ENCODE measurements at places on chromosomes 5 and 9.

GRCh38 chr9:9846557-9846956 lies 766.2 kb downstream of the PTPRD start:
- DNase-seq = no peak

- DNase-seq = no peak
These were observed 42.6 kb downstream of the NPR3 start for GRCh38 chr5:32753765-32754164.

- no peak for DNase-seq
These were observed 941 bp downstream of the XPA start for GRCh38 chr9:97695995-97696802.

DNA sequence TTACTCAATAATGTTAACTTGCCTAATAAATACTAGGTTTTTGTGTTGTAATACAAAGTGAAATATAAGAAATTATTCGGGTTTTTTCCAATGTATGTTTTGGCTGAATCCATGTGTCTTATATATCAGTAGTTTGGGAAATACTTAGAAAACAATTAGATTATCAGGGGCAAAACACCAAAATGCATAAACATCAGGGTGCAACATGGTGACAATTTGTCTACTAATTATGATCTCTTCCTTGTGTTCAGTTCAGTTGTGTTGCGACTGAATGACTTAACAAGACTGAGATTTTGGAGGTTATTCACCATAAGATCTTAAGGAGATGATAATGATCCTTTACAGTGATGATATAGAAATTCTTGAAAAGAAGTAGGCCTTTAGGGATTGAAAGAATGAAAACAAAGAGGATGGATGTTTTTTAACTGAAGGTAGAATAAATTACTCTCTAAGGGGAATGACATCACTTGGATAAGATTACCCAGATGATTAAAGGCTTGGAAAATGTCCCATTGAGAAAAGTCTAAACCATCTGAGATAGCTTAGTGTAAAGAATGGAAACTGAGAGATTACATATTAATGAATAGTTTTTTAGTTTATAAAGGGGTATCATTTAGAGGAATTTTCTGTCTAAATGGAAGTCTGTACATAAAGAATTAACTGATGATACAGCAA lies 415.8 kb downstream of the SPATA31D1 start:
- no peak for DNase-seq

GRCh38 chr5:45578270-45578669 lies 117.9 kb downstream of the HCN1 start:
- DNase-seq = no peak

GRCh38 chr9:136729144-136729543 lies 13.6 kb downstream of the LCN10 start:
- DNase-seq = no peak

DNA sequence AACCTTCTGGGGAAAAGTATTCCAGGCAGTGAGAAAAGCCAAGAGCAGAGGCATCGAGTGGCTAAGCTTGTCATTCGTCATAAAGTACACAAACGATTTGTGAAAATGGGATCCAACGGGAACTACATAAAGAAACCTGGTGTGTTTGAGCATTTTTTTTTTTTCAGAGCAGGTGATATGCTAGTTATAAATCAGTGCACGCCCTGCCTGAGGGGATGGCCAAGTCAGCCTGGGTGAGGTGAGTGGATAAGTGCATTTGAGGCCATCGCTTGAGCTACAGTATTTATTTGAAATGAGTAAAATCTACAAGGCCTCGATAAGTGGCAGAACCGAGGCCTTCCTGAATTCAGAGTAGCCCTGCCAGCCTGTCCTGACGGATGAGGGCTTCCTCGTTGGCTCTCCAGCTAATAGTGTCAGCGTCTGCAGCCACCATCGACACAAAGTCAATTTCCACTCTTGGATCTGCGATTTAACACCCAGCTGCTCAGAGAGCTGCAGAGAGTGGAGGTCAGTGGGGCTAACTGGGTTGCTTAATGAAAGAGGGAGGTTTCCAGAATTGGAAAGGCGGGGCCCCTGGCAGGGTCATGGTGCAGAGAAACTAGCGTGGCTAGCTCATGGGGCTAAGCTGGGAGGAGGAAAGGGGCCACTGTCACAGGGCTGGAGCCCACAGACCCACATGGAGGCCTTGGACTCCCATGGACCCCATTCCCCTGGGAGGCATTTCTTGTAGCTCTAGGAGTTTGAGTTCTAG lies 27.3 kb downstream of the PPARGC1B start:
- DNase-seq = no peak

DNA sequence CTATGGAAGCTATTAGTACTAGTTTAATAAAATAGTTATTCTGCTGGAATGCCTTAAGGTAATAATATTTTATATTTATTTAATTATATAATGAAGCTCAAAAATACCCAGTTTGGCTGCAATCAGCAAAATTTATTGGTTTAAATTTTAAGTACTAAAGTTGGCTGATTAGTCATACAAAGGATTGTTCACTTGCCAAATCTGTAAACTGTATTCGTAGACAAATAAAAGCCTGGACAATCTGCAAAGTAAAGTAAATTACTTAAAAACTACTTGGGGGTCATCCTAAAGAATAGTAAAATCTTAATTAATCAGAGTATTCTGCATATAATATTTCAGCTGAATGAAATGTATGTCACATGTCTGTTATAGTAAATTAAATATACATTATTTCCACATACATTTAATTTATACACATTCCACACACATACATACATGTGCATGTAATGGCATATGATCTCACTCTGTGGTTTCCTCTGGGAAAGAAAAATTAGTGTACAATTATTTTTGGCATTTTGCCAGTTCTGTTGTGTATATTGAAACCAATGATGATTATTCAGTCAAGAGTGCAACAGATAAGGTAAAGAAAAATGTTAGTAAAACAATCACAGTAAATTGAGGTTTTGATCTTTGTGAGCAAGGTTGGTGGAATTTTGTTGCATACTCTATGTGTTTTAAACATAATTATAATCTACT lies 455.9 kb downstream of the CDH9 start:
- no peak for DNase-seq

GRCh38 chr5:85000671-85001070 lies 616.0 kb upstream of the EDIL3 start:
- DNase-seq = no peak

GRCh38 chr9:109118808-109119438 lies 824 bp downstream of the TMEM245 start:
- no peak for DNase-seq

- DNase-seq = no peak
These were observed 70.4 kb downstream of the SCAMP1 start for GRCh38 chr5:78430866-78431265.

- DNase-seq = no peak
These were observed 55.0 kb downstream of the TNPO1 start for GRCh38 chr5:72871366-72872024.

DNA sequence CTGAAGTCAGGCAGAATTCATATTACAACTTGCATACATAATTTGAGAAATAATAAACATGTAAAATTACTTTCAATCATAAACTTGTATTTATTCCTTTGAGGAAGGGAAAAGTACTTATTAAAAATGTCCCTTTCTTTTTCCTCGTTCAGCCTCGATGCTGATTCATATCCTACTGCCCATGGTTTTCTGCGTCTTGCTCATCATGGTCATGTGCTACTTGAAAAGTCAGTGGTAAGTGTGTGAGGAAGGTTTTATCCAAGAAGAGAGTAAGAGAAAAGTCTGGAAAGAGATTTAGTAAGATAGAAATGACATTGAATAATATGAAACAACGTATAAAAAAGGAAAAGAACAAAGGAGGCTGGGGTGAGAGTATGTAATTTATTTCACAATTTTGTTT lies 85.9 kb downstream of the OSMR start:
- DNase-seq = no peak

DNA sequence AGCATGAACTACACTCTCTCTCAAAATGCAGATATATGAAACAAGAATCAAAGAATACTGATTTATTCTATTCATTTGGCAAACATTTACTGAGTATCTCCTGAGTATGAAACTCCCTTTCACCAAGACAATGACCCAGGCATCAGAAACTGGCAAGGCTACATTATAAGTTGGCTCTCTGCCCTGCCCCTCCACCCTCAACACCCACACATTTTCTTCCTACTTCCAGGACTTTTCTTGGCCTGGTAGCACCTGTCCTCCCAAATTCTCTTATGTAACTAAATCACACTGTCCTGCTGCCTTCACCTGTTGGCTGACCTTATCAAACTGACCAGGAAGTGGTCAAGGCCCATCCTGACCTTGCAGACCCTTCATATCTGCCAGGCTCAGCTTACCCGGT lies 3.5 kb downstream of the RASEF start:
- DNase-seq = no peak

GRCh38 chr5:124593952-124594351 lies 152.5 kb downstream of the ZNF608 start:
- DNase-seq = no peak

DNA sequence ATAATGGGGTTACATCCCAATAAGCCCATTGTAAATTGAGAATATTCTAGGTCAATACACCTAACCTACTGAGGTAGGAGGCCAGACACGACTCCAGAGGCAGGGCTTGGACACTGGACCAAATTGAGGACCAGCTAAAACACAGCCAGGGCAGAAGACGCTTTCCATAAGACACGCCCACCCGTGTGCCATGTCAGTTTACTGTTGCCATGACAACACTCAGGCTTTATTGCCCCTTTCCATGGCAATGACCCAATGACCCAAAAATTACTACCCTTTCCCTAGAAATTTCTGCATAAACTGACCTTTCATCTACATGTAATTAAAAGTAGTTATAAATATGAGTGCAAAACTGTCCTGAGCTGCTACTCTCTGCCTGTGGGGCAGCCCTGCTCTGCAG lies 31.5 kb downstream of the SLC22A4 start:
- no peak for DNase-seq

GRCh38 chr5:142959683-142960657 lies 189.8 kb downstream of the ARHGAP26 start:
- no peak for DNase-seq

GRCh38 chr5:91225848-91226686 lies 157.1 kb downstream of the ARRDC3 start:
- peak; percentile 68 for DNase-seq

DNA sequence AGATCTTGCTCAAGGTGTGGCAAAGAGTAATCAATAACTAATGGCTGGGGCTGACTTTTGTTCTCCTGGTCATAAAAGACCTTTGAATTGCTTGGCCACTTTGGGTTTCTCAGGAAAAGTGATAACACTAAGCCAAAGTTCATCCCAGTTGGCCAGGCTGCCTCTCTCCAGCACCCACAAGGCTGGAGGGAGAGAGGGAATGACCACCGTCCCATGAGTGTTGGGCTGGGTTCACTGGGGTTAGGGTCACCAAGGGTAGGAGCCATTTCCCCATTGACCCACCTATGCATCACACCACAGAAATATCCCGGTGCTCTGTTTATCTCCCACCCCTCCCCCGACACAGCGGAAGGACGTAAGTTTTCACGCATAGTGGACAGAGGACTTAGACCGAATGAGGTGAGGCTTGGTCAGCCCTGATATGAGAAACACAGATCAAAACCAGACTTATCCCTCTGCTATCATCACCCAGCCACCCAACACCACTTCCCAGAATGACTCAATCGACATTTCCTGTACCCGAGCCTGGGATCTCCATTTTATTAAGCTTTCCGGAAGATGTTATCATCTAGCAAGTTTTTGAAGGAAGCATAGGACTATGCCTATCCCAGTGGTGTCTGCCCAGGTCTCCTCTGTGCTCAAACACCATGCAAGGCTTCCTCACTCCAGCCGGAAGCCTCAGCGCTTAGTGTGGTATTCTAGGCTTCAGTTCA lies 27.0 kb upstream of the PPARGC1B start:
- DNase-seq = no peak

- DNase-seq = peak; percentile 28
These were observed 132.7 kb upstream of the APC start for GRCh38 chr5:112604732-112605630.

- peak; percentile 59 for DNase-seq
These were observed 37.5 kb upstream of the SUSD3 start for GRCh38 chr9:93020771-93021670.

DNA sequence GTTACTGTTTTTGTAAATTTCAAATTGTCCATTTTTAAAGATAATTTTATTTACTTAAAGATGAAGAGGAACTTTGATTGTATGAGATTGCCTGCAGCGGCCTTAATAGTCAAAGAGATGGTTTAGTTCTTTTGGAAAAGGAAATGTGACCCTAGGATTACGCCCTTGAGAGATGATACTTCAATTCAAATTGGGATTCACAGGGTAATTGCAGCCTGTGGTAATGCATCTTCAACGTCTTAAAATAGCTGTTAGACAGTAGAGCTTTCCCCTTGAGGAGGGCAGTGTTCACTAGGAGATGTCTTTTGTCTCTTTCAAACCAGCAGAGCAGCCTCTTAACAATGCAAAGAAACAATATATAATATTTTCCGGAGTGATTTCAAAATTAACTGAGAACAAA lies 127.1 kb downstream of the TAF11L14 start:
- DNase-seq = no peak

DNA sequence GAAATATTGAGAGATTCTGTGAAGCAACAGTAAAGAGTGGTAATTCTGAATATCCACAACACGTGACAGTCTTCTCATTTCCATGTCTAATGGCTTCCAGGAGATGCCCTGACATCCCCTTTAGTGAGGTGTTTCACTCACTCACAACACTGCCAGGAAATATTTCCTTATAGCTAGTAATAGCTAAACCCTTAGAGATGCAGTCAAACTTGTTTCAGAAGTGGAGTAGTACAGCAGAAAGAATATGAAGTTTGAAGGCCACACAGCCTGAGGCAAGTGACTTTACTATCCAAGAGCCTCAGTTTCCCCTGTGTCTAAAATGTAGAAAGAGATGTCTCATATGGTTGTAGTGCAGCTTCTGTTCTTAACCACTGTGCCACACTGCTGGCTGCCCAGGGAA lies 139.2 kb downstream of the CDK5RAP2 start:
- no peak for DNase-seq

DNA sequence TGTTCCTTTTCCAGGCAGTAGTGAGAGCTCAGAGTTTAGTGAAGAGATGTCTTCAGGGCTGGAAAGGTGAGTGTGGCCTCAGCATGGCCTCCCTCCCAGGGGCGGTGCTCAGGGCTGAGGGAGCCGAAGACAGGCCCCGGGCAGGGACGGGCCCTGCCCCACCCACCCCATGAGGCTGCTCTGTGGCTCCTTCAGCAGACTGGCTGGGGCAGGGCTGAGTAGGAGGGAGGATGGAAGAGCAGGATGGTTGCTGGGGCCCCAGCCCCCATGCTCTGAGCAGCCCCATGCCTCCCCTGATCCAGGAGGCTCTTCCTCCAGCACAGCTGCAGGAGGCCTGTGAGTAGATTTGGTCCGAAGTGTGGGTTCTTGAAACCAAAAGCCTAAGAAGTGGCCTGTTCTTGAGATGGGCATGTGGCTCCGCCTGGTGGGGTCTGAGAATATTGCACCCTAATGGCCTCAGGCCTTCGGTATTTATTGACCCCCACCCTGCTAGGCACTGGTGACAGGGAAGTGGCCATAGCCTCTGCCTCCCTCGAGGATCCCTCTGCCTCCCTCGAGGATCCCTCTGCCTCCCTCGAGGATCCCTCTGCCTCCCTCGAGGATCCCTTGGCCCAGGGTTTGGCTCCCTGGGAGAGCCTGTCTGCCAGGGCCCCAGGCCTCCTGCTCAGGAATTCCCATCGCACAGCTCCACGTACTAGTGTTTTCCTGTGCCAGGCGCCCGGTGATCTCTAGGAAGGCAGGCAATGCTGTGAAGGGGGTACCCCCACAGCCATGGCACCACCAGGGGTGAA lies 65.4 kb upstream of the GARNL3 start:
- peak; percentile 77 for DNase-seq

Data from CD4-positive, alpha-beta T cell treated with Interleukin-12 subunit alpha and Interleukin-12 subunit beta, for 1 hour (primary cell).